Activated naive CD4-positive, alpha-beta T cell (primary cell): ENCODE measurements at places on chromosomes 6 and 20.

DNA sequence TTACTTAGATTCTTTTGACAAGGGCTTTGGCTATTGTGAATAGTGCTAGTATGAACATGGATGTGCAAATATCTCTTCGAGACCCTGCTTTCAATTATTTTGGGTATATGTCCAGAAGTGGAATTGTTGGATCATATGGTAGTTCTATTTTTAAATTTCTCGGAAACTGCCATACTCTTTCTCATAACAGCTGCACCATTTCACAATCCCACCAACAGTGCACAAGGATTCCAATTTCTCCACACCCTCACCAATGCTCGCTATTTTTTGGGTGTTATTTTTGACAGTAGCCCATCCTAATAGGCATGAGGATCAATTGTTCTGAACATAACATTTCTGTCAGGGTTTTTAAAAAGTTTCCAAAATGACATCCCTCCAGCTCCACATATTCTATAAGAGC is 69.2 kb upstream of the ESR1 start:
- no peak for DNase-seq

DNA sequence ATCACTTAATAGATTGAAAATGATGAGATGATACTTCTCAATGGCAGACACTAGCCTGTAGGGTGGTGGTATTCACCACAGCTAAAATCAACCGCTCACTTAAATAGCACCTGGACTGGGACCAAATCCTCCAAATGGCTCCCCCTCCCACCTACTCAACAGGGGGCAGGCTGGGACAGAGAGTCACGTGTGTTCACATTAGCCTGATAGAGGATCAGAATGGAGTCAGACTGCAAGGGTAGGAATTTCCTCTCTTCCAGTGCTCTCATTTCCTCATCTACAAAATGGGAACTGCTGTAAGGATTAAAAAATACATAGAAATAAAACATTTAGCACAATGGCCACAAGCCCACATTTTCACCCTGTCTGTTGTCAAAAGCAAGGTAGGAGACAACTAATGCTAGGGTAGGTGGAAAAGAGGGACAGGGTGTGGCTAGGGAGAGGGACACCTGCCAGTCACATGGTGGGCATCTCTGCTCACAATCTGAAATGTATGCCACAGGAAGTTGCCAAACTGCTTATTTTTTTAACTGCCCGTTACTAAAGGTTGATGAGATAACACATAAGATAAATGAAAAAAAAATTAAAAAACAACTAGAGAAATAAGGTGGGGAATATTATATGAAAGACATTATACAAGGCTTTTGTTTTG is 55.3 kb downstream of the BACH2 start:
- no peak for DNase-seq

DNA sequence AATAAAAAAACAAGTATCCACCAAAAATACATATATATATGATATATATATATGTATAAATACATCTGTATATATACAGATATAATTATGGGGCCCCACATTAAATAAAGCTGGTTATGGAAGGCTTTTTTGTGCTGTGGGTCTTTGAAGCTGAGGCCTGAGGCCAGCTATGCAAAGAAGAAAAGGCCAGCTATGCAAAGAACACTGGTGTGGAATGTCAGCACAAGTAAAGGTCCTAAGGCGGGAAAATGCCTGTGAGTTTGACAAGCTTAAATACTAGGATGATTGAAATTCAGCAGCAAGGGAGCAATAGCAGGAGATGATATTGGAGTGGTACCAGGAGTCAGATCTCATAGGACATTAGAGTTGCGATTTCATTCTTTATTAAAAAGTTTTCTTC is 25.2 kb downstream of the ADGRF1 start:
- no peak for DNase-seq

DNA sequence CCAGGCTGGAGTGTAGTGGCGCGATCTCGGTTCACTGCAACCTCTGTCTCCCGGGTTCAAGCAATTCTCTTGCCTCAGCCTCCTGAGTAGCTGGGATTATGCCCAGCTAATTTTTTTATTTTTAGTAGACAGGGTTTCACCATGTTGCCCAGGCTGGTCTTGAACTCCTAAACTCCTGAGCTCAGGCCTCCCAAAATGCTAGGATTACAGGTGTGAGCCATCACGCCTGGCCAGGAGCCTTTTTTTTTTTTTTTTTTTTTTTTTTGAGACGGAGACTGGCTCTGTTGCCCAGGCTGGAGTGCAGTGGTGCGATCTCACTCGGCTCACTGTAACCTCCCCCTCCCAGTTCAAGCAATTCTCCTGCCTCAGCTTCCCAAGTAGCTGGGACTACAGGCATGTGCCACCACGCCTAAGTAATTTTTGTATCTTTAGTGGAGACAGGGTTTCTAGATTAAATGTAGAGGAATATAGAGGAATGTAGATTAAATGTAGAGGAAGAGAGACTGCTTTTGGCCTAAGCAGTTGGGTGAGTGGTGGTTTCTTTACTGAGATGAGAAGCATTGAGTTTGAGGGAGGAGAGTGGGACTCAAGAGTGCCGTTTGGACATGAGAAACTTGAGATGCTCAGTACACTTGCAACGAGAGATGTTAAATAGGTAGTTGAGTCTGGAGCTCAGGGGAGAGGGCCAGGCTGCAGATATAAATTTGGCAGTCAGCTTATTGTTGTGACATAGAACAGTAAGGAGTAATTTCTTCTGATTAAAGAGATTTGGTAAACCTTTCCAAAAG is 16.7 kb downstream of the VAPB start:
- DNase-seq = no peak

DNA sequence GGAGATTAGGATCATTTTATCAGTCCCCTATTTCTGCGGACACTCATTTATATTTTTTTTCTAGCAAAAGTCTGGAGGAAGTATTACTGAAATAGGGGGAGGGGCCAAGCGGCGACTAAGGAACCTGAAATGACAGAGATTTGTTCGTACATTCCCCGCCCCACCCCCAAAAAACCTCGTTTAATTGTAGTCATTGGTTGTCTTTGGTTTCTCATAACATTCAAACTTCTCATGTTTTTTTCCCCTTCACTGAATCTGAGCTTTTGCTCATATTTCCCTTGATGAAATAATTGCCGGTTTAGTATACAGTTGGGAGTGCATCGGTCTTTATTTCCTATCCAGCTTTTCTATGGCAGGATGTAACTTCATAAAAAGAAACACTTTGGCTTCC is 768 bp upstream of the FYN start:
- peak; percentile 21 for DNase-seq

DNA sequence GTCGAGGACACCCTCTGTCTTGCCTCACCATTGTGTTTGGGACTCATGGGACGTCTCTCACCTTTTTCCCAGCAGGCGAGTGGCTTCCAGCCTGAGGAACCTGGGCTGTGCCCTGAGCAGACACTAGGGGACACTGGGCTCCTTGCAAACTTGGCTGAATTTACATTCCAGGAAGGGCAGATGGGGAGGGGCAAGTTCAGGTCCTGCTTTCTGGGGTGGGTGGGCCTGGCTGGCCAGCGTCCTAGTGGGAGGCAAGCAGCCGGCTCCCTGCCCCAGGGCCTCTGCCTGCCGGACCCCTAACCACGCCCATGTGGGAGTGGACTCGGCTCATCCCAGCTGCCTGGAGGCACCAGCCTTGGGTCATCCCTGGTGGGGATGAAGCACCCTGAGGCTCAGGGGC is 48.2 kb upstream of the MLN start:
- DNase-seq = no peak

DNA sequence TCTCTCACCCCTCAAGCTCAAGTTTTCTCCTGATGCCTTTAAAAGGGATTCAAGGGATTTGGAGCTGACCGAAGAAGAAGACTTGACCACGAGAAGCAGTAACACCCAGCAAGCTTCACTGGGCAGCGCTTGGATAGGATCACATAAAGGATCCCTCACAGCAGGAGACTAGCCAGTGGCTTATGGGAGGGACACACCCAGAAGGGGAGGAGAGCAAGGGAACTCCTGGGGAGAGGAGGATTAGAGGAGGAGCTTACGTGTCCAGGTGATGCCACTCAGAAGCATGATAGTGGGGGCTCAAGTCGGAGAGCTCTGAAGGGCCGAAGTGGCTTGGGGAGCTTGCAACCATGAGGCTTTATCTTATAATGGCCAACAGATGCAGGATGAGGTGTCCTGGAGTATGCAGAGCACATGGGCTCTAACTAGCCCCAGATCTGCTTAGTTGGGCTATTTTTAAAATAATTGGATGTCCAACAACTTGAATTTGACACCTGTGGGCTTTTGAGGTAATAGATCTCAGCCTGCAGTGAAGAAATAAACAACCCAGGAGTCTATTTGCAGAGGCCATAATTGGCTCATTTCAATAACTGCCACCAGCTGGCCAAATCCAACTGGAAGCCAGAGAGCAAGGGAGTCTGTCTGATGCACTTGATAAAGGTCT is 137.9 kb upstream of the EXOC2 start:
- no peak for DNase-seq

DNA sequence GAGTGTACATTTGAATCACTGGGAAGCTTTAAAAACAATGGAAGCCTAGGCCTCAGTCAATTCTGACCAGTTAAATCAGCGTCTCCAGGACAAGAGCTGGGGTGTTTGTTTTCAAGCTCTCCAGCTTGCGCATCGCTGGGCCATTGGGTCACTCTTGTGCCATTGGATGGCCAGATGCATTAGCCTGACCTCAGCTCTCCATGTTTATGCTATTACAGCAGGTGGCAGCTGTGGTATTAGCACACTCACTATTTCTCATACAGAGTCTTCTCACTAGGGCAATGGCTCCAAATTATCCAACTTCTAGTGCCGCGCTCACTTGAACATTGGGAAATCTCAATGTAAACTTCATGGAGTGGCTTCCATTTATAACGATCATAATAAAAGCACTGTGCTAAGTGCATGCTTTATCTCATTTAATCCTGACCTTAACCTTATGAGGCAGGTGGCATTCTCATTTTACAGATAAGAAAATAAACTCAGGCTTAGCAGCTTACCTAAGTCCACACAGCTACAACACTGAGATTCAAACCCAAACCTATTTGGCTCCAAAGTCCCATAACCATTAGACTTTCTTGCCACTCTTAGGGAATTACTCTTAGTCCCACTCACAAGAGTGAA is 108.8 kb downstream of the PPP1R14C start:
- no peak for DNase-seq

DNA sequence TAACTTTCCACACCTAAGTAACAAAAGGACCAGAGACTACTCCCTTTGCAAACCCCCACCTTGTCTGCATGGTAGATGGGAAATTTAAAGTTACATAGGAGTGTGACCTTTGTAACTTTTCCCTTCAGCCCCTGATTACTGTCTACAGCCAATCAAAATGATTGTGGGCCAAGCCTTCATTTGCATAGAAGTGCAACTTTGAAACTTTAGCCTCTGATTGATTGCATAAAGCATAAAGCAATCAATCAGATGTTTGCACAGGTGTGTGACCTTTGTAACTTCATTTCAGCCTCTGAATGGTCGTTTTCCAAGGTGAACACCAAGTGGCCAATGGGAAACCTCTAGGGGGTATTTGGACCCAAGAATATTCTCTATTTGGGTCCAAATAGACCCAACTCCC is 46.1 kb downstream of the PRKN start:
- DNase-seq = no peak

GRCh38 chr6:13014504-13015378 is 298.2 kb downstream of the PHACTR1 start:
- no peak for DNase-seq

DNA sequence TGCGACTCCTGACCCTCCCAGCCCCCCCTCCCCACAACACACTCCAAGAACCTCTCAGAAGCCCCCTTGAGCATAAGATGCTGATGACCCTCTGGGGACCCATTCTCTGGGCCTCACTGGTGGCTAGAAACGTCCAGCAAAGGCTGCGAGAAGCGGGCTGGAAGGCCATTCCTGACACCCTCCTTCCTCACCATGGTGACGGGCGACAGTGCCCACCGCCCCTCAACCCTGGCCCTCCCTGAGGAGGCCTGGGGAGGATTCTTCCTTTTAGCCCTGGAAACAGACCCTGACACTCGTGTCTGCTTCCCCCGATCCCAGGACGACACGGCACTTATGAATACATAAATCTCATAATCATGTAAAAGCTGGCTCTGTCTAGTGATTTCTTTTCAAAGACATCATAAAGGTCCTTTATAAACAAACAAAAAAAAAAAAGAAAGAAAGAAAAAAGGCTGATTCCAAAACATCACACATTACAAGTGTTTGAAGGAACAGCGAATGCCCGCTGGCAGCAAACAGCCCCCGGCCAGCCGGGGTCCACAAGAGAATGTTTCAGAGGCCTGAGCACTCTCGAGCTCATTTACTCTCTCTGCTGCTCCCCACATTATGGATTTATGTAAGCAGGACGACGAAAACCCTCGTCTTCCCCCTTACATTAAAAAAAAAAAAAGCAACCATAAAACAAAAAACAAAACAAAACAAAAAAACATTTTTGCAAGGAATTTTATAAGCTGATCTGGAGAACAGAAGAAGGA is 40.7 kb downstream of the PREX1 start:
- no peak for DNase-seq

GRCh38 chr6:92354270-92354829 is 1065.0 kb downstream of the EPHA7 start:
- DNase-seq = no peak

GRCh38 chr6:117536317-117536716 is 53.8 kb downstream of the DCBLD1 start:
- no peak for DNase-seq

GRCh38 chr20:45294003-45294368 is 12.7 kb upstream of the RBPJL start:
- no peak for DNase-seq

- DNase-seq = no peak
These were observed 5.3 kb downstream of the TRPC4AP start for GRCh38 chr20:35087355-35087754.

GRCh38 chr20:11216451-11217314 is 542.9 kb upstream of the JAG1 start:
- DNase-seq = no peak

GRCh38 chr6:116761779-116762178 is 3.7 kb downstream of the FAM162B start:
- DNase-seq = no peak

DNA sequence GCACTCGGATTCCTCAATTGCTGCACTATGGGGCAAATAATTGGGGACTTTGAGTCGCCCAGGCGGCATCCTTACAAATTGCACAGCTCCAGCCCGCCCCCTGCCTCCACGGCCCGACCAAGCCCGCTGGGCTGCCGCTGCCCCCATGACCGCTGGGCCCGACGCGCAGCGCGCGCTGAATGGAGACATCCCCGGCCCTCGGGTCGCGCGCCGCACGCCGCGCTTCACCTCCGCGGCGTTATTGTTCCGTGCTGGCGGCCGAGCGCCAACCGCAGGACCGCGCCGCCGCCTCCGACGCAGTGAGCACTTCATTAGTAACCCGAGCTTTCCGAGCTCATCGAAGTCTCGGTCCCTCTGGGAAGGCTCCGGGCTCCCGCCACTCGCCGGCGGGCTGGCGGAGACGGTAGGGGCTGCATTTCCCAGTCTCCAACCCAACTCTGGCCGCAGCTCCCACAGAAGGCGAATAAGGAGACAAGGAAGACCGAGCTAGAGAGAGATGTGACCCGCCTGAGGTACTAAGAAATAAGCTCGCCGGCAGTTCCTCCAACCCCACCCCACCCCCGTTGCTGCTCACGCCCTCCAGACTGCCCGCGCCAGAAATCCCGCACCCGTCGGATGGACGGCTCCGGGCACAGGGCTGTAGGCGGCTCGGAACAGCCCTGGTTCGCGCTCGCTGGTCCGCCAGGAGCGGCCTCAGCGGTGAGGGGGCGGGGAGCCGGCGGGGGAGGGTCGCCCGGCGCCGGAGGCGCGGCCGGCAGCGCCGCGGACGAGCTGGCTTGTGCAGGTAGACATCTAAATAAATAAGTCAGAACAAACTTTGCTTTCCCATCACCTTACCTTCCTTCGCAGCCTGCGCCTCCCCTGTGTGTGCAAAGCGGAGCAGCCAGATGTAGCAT is 703 bp downstream of the EPHA7 start:
- DNase-seq = no peak
